Anterior cingulate cortex (tissue), 58 donors: ENCODE measurements at places on chromosomes 12 and 14.

DNA sequence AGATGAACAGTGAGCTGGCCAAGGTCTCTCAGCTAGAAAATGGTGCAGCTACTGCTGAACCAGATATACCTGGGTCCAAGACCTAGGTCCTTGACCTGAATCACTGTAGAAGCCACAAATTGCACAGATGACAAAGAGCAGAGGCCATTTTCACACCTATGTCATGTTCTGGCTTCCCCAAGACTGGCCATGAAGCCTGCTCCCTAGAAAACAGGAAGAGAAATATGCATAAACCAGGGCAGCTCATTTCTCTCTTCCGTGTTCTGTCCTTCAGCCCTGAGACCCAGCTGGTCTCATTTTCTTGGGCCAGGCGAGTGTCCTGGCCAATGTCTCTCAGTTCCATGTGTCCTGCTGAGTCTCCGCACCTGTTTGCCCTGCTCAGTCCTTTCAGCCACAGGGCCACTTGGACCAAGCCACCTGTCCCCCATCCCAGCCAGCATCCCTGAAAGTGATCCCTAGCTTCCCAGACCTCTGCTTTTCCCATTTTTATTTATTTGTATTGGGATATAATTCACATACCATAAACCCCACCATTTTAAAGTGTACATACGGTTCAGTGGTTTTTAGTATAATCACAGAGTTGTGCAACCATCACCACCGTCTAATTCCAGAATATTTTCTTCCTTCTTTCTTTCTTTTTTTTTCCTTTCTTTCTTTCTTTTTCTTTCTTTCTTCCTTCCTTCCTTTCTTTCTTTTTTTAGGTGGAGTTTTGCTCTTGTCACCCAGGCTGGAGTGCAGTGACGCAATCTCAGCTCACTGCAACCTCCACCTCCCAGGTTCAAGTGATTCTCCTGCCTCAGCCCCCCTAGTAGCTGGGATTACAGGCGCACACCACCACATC lies 27.0 kb downstream of the P2RX7 start:
- no peak for DNase-seq

DNA sequence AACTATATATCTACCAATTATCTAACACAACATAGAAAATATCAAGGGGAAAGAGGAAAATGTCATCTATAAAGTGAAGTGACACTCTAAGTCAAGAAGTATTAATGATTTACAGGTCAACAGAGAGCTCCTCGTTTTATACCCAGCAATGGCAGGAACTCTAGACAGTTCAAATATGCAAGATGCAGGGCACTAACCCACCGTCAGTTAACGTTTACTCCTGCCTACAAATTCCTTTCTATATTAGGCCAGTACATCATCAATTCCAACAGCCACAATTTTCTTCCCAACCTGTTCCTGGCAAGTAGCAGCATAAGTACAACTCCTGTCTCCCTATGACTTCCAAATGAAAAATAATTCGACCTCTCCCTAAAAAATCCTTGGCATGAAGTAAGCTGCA lies 9.0 kb upstream of the KANSL2 start:
- DNase-seq: no peak

DNA sequence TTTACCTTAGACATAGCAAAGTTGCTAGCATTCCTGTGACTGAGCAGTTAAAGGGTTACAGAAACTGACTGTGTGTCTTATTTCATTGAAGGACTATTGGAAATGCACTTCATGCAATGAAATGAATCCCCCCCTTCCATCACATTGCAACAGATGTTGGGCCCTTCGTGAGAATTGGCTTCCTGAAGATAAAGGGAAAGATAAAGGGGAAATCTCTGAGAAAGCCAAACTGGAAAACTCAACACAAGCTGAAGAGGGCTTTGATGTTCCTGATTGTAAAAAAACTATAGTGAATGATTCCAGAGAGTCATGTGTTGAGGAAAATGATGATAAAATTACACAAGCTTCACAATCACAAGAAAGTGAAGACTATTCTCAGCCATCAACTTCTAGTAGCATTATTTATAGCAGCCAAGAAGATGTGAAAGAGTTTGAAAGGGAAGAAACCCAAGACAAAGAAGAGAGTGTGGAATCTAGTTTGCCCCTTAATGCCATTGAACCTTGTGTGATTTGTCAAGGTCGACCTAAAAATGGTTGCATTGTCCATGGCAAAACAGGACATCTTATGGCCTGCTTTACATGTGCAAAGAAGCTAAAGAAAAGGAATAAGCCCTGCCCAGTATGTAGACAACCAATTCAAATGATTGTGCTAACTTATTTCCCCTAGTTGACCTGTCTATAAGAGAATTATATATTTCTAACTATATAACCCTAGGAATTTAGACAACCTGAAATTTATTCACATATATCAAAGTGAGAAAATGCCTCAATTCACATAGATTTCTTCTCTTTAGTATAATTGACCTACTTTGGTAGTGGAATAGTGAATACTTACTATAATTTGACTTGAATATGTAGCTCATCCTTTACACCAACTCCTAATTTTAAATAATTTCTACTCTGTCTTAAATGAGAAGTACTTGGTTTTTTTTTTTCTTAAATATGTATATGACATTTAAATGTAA lies 31.5 kb downstream of the MDM2 start:
- no peak for DNase-seq

DNA sequence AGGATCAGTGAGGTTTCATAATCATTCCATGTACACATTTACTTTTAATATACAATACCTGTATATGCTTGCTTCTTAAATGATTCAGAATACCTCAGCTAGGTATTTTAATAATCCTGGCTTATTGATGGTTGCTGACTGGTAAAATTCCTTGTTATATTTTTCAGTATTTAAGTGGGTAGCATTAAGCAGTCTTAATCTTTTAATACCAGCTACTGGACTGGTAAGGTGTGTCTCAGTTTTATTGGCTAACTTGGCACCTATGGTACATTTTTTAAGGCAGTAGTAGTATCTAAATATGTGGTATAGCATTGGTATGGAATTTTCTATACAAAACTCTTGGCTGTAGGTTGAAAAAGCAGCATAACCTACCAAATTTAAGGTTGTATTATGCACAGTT lies 96.6 kb downstream of the RAD52 start:
- no peak for DNase-seq

GRCh38 chr12:82329508-82329907 lies 28.7 kb downstream of the CCDC59 start:
- no peak for DNase-seq

GRCh38 chr12:22271023-22271422 lies 63.5 kb downstream of the ST8SIA1 start:
- DNase-seq: no peak

GRCh38 chr12:56157201-56158028 lies 744 bp upstream of the MYL6 start:
- peak; percentile 62 for DNase-seq

DNA sequence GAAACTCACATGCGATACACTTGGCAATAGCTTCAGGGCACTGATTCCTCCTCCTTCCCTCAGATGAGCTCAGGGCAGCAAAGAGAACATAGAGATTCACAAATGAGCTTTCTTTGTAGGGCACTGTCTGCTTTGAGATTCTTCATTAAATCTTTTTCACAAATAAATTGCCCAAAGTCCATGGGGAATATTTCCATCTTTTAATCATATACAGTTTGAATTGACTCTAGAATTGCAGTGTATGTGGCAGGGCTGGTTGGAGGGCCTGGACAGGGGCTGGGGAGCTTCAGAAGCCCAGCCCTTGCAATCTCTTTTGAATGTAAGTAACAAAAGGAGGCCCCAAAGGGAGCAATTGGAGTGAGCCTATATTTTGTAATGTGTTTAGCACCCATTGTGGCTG lies 197.5 kb downstream of the NOVA1 start:
- no peak for DNase-seq

GRCh38 chr14:104632781-104633180 lies 28.2 kb upstream of the TMEM179 start:
- DNase-seq: no peak

DNA sequence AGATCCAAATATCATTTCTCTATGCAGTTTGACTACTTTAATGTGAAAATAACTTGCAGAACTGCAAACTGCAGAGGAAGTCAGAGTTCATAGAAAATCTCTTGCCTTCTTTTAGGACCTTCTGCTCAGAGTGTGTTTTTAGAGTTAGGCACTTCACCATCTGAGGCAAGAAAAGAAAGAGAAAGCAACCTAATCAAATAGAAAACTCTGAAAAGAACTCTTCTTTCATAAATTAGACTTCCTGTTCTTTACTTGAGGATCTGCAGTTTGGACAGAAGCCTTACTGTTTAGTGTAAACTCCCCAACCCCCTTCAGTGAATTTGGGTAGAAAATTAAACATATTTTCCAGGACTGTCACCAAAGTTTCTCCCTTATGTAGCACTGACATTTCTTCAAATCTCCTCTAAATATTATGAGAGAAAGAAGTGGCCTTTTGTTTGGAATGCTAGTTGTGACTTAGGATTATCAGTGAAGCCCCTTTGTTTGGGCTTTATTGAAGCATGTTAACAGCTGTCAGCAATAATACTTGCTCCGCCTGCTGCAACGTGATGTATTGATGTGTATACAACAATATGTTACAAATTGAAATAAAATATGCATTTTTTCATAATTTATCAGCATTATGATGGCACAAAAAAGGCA lies 99.5 kb downstream of the PDZRN4 start:
- DNase-seq: no peak

GRCh38 chr14:23154964-23155587 lies 28.4 kb downstream of the SLC7A8 start:
- peak; percentile 19 for DNase-seq

- no peak for DNase-seq
Observed at GRCh38 chr12:117130801-117131200, 31.6 kb upstream of the TESC start.

DNA sequence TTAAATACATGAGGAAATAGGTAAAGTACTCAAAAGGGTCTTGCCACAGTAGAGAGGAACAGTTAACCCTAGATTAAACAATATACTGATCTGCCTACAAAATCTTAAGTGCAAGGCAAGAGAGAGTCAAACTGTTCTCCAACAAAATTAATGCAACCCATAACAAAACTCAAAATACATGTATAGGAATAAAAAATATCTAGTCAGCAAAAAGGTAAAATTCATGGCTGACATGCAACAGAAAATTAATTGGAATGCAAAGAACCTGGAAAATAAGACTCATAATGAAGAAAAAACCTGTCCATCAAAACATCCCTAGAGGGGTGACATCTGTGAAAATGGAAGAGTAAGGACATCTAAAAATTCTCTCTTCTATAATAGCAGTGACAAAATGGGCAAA lies 173.6 kb downstream of the ADAMTS20 start:
- no peak for DNase-seq

DNA sequence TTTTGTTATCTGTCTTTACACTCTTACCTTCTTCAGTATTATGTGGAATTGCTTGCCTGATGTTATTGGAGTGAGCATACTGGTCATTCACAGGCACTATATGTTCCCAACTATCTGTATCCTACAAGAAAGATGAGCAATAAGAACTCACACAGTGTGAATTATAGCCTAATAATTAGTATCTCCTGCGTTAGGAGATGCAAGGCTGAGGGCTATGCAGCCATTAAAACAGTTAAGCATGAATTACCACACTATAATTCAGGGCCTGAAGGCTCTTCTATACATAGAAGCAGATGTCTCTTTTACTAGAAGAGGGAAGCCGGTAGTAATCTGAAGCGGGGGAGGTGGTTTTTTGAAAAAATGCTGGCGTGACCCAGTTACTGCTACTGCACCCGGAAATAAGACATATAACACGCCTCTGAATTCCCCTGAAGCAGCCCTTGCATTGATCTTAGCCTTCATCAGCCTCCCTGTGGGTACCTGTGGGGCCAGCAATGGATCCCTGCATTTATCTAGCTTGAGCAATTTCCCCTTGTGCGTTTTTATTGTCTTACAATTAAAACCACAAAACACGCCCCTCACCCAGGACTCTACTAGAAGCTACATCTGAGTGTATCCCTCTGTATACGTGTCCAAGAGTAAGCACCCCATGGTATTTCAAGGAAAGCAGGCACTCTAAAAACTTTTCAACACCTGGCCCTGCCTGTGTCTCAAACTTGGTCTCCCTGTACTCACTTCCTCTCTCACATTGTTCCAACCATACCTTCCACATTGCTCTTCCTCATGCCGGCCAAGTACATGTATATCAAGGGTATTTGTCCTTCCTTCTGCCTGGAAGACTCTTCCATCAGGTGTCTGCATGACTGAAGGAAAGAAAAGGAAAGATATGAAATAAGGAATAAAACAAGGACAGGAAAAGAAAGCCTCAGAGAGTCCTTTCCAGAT lies 210.9 kb upstream of the ARID2 start:
- DNase-seq: no peak

GRCh38 chr14:86770186-86770585 lies 1222.8 kb downstream of the GALC start:
- no peak for DNase-seq

DNA sequence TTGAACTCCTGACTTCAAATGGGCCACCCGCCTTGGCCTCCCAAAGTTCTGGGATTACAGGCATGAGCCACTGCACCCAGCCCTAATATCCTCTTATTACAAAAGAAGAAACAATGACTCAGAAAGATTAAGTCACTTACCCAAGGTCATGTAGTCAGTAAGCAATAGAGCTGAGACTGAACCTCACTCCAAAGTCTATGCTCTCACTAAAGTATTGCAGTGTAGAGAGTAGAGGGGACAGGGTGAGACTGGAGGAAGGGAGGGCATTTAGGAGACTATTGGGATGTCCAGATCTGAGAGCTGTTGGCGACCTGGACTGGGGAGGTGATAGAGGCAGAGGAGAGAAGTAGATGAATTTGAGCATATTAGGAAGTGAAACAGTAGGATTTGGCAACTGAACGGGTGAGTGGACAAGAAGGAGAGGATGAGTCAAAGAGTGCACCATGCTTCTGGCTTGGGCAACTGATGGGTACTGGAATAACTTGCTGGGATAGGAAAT lies 11.8 kb downstream of the P2RX7 start:
- DNase-seq: no peak

DNA sequence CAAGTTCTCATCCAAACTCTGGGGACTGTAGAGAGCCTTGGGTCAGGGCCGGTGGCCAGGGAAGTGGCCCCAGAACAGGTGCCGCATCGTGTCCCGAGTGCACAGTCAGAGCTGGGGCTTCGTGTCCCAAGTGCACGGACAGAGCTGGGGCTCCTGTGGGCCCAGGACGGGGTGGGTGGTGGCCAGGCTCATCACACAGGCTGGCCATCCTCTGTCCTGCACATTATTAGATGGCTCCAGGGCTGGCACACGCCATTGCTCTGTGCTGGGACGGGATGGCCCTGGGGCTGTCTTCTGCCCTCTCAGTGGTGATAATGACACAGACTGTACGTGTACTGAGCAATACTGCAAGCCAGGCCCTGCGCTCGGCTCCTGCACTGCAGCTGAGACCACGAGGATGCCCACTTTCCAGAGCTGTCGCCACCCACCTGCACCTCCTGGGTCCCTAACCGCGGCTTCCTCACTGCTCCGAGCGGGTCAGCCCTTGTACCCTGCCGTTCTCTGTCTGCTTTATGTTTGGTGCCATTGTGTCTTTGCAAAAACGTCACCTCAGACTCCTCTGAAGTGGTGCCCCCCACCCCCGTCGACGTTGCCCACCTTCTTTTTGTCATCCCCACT lies 1.9 kb downstream of the FBRSL1 start:
- DNase-seq: no peak

GRCh38 chr12:90460681-90461080 lies 494.3 kb downstream of the CCER1 start:
- no peak for DNase-seq
